RCC 7860 (cell line): ENCODE measurements at places on chromosomes 6 and 20.

DNA sequence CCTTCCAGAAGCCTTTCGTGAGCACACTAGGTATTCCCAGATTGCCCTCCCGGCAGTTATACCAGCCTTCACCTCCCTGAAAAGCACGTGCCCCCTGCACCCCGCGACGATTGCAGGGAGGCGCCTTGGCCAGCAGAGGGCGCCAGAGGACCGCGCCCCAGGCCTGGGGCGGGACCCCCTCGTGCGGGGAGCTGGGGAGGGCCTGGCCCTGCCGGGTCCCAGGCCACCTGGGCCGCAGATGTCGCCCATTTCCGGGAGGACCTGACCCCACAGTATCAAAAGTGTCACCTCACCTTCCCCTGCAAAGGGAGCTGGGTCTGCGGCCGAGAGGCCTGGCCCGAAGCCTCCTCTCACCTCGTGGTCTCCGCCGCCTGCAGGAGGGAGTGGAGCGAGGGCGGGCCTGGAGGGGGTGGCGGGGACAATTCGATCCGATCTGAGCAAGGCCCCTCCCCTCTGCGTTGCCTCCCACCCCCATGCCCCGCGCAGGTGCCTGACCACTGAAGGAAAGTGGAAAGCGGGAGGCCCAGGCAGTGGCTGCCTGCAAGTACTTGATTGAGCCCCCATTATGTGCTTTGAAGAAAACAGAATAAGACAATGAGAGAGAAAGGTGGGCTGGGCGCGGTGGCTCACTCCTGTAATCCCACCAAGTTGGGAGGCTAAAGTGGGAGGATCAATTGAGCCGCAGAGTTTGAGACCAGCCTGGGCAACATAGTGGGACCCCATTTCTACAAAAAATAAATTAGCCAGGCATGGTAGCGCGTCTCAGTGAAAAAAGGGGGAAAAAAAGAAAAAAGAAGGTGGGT lies 3.5 kb upstream of the SNAI1 start:
- DNase-seq, result no peak

- DNase-seq, result no peak
Measured at GRCh38 chr20:19047951-19048296, 164.5 kb upstream of the SLC24A3 start.

DNA sequence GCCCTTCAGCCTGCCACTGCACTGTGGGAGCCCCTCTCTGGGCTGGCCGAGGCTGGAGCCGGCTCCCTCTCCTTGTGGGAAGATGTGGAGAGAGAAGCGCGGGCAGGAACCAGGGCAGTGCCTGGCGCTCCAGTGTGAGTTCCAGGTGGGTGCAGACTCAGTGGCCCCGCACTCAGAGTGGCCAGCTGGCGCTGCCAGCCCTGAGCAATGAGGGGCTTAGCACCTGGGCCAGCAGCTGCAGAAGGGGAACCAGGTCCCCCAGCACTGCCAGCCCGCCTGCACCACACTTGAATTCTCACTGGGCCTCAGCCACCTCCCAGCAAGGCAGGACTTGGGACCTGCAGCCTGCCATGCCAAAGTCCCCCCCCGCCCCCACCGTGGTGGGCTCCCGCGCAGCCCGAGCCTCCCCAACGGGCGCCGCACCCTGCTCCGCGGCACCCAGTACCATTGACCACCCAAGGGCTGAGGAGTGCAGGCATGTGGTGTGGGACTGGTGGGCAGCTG lies 205.9 kb downstream of the CLVS2 start:
- no peak for DNase-seq

- DNase-seq, result no peak
Measured at GRCh38 chr6:17098538-17098937, 3.3 kb upstream of the STMND1 start.

DNA sequence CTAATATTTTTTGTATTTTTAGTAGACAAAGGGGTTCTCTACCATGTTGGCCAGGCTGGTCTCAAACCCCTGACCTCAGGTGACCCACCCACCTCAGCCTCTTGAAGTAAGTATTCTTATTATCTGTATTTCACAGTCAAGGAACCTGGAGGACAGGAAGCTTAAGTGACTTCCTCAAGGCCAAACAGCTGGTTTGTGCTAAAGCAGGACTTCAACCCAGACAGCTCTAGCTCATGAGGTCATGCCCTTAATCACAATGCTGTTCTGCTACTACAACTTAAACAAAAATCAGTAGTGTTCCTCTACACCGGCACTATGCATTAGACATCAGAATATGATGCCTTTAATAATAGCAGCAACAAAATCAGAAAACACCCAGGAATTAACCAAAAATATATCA lies 168.9 kb downstream of the ADGB start:
- no peak for DNase-seq

DNA sequence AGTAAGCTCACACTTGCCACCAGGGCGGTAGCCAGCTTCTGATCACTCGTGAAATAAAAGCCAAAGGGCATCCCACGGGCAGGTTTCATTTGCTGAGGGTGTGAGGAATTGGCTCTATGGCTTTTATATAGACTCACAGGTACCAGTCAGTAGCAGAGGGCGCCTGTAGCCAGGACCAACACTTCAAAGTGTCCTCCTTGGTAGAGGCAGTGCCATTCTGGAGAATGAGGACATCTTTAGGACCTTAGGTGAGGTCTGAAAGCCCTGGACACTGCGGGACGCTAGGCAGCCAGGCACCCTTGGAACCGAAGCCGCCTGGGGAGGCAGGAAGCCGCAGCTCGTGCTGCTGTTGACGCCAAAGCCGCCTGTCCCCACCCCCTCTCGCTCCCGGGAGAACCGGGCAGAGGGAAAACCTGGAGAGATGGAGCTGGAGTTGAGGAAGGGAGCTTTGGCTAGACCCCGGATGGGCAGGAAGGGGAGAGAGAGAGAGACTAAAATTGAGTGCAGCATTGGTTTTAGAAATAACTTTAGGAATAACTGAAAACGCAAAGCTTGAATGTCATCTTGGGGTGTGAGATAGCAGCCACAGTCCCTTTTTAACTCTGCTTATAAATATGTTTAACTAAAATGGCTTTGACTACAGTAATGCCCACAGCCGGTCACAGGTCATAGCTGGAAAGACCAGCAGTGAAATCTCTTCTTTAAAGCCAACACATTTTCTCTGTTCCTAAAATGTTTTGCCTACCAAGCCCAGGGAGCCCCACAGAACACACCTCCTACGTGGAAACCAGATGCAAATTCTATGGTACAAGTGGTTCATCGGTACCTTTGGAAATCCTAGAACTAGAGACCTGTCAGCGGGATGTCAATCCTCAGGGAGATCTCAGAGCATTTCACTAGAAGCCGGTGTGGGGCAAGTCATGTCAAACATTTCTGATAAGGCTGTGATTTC lies 128.5 kb upstream of the CDYL start:
- peak; percentile 18 for DNase-seq

- DNase-seq, result no peak
Measured at GRCh38 chr6:162974685-162975084, 246.9 kb downstream of the PACRG start.

DNA sequence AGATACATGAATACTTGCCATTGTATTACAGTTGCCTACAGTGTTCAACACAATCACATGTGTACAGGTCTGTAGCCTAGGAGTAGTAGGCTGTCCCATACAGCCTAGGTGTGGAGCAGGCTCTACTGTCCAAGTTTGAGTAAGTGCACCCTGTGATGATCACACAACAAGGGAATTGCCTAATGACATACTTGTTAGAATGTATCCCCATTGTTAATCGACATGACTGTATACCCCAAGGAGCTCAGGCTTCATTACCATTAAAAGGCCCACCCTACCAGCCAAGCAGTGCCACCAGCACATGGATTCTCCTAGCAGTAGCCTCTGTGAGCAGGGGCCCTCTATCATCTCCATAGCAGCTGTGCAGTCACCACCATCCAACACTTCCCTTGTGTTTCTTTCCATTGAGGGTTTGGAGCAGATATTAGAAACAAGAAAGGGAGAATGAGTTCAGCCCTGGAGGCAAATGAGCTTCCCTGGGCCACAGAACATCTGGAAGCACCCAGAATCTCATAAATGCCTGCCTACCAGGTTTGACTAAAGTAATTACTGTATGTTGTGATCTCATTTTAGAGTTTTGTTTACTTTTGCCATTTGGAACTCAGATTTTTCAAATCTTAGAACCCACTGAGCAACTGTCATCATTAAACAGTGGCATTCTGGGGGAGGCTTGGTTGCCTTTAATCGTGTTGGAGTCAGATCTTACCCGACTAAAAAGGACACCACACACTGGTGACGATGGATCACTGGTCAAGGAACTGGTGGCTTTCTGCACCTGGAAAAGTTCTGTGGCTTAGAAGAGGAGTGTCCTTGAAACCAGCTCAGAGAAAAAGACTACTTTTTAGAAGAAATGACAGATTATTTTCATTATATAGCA lies 104.9 kb downstream of the TULP4 start:
- no peak for DNase-seq

DNA sequence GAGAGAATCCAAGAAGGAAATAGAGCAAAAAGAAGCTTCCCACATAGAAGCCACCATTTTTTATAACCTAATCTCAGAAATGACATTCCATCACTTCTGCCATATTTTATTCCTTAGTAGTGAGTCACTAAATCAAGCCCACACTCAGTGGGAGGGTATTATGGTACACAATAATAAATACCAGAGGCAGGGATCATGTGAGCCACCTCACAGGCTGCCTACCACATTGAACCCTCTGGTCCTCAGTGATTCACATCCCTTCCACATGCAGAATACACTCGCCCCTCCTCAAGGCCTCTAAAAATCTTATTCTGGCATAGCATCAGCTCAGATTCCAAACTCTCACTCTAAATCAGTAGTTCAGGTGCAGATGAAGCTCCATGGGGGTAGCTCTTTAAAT lies 49.4 kb downstream of the TMC2 start:
- peak; percentile 16 for DNase-seq

DNA sequence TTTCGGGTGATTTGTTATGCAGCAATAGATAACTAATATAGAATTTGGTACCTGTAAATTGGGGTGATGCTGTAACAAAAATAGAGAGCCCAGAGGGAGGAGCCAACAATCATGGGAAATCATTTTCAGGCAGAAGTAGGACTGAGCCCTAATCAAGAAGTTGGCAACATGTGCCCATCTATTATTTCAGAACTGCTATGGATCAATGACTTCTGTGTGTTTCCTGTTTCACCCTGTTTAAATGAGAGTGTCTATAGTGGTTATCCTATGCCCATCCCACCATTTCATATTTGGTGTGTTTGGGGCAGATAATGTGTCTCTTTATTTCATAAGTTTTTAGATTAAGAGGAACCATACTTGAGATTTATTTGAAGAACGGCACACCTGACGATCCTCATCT lies 330.8 kb upstream of the CITED2 start:
- no peak for DNase-seq

DNA sequence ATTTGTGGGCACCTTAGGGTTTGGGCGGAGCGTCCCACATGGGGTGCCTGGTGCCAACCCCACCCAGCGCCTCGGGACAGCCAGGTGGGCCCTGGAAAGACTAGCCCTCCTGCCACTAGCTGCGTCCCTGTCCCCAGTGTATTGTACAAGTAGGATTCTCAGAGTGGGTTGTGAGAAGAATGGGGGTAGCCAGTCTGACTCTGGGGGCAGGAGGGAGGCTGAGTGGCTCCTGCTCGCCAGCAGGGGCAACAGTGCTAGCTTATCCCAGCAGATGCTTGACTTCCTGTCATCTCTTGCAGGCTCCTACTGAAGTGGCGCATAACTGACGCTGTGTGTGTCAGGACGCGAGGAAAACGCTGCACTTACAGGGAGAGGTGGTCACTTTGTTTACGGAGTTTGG lies 9.3 kb downstream of the PSMA7 start:
- no peak for DNase-seq

DNA sequence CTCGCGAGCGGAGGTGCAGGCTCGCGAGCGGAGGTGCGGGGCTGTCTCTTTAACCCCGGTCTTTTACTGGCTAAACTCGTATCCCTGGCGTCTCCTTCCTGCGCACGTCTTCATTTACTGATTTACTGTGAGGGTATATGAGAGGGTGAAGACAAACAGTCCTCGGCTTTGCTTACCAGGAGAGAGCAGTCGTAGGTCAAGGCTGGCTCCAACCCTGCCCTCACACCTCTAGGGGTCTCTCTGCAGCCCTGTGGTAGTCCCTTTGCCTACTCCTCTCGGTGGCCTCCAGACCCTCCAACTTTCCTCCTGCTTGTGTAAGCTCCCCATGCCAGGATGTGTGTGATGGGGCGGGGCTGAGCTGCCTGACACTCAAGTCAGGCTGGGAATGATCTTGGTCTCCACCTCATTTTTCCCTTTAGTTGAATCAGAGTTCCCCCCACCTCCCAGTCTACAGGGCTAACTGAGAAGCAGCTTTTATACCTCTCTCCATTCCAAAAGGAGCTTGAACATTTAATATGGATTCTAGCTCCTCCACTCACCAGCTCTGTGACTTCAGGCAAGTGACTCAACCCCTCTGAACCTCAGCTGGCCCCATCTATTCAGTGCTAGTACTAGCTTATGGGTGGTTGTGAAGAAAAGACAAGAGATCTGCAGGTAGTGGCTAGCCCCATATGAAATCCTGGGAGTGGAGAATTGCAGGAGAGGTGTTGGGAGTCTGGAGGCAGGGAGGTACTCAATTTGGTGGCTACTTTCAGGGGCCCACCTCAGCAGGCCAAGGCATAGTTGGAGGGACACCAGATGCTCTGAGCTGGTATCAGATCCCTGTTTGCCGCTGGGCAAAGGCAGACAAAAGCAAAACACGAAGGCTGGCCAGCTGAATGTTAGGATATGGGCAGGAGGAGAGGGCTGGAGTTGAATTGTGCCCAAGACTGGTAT lies 902 bp downstream of the SLC29A1 start:
- no peak for DNase-seq

DNA sequence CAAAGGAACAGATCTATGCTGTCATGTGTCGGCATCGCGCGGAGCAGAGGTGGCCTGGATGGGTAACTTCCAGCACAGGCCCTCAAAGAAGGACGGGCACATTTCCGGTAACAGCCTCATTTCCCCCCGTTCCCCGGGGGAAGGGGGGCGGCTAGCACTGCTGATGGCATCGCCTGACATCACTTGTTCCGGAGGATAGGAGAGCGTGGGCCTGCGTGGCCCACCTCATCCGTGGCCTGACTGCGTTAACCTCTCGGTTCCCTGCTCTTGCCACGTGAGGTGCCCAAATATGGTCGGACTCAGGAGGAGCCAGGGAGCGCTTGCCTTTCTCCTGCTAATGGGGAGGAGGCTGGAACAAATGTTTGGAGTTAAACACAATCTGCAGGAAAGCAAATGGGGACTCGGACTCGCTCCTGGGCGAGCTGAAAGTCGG lies at the start of gene AKAP12:
Gene AKAP12 (plus strand): TSS at position 365 of the 433 bp plus-strand sequence. CDS start 596 bp downstream, outside the sequence.
- no peak for DNase-seq

DNA sequence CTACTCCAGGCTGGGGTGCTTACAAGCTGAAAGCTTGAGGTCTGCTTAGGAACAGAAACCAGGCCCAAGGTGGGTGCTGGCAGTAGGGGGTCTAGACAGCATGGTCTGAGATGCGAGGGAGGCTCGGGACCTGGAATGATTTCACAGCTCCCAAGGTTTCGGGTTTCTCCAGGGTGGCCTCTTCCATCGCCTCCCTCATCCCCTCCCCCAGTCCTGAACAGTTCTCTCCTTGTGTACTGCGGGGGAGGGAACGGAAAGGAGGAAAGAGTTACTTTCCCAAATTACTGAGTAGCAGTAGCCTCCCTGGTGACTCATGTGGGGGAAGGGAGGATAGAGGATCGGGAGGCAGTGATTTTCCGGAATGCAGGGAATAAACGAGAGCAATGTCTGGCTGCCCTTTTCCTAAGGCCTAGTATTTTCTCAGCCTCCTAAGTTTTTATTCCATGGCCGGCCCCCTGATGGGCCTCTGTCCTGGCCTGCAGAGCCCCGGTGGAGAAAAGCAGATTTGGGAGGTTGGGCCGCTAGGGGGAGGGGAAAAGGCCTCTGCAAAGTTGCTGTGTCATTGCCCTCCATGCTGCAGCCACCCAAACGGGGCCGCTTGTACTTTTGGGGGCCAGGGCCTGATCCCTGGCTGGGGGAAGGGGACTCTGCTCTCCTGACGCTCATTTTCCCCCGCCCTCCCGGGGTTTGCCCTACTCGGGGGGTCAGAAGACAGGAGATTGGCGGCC lies 1.5 kb downstream of the BRD2 start:
- DNase-seq, result peak; percentile 94
